ENCODE measurements at places on chromosomes 6 and 20. TPM values are rescaled to one million over a fixed set of nuclear protein-coding genes. Genes with fewer than 3 reads are reported as not detected.

DNA sequence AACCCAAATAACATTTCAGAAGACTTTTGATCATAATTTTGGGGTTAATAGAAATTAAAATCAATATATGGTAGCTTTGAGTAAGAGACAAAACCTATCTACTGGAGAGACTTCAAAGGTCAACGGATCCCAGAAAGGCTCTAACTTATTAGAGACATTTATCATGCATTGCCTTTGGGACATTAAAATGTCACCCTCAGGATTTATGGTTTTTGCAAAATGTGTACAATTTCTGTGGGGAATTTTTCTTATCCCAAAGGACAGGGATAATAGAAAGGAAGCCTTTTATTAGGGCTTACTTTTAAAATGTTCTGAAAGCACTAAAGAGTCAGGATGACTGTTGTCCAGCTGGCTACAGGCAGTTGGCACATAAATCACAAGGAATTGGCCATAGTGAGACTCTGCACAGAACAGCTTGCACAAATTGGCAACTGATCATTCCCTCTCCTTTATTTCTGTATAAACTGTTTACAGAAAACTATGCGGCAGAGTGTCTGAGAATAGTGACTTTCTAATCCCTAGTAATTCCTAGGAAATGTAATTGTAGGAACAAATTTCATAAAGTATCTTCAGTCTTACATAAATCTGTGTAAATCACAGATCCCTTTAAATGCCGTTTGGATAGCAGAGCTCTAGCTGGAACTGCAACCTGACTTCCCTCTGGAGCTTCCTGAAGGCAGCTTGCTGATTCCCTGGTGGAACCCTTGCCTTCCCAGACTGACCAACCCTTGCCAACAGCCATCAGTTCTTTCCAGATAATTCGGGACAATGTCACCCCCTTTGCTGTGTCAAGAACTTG lies 201.1 kb upstream of the PREP start:
- no peak overlapping the region for H3K4me3 ChIP-seq
- H3K36me3 ChIP-seq: no peaks in the 10 kb centered on the region
- no peak for DNase-seq

- no peaks in the 10 kb centered on the region for H3K4me1 ChIP-seq
- H3K27me3 ChIP-seq: no peaks in the 10 kb centered on the region
- H3K27ac ChIP-seq: no peak overlapping the region
- H3K4me3 ChIP-seq: no peak overlapping the region
- DNase-seq: no peak
- H3K36me3 ChIP-seq: no peaks in the 10 kb centered on the region
Observed at GRCh38 chr20:7458459-7458858, 481.8 kb downstream of the HAO1 start.

DNA sequence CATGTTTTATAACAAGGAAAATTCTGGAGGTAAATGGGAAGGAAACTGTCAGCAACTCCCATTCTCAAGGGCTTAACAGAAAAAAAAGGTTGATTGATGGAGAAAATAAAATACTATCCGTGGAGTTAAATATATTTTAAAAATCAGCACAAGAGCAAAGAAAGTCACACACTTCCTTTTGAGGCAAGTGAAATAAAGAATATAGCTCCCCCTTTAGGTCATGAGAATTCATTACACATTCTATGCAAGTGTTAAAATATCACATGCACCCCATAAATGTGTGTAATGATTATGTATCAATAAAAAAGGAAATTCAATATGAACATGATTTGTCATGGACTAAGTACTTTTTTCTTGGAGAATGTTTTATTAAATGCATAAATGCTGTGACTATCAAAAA lies 349.2 kb downstream of the TPBG start:
- peaks cover 23% of the 10 kb centered on the region for H3K4me1 ChIP-seq
- no peak overlapping the region for H3K4me3 ChIP-seq
- no peaks in the 10 kb centered on the region for H3K27me3 ChIP-seq
- no peaks in the 10 kb centered on the region for H3K36me3 ChIP-seq
- DNase-seq: no peak
- no peak overlapping the region for H3K27ac ChIP-seq

DNA sequence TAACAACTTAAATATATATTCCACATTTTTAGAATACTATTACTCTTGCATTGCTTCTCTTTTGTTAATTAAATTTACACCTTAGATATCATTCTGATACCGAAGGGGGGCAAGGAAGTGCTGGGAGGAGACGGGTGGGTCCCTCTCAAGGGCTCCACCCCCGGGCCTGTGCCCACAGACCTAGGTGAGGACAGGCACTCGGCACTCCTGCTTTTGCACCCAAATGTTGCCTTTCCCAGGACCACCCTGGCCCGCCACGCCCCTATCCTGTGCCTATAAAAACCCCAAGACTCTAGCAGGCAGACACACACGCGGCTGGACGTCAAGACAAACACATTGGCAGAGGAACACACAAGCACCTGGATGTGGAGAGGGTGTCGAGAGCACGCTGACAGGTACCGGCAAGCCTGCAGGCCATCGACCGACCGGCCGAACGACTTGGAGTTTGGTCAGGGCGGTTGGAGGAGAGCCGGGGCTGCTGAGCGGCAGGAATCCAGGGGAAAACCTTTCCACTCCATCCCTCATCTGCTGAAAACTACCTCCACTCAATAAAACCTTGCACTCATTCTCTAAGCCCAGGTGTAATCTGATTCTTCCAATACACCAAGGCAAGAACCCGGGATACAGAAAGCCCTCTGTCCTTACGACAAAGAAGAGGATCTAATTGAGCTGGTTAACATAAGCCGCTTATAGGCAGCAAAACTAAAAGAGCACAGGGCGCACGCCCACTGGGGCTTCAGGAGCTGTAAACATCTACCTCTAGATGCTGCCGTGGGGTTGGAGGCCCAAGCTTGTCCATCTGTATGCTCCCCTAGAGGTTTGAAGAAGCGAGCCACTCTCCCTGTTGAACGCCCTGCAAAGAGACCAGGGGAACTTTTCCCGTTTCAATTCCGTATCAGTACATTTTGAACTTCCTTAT lies 197.4 kb upstream of the PRSS16 start:
- no peak overlapping the region for H3K4me3 ChIP-seq
- no peak for DNase-seq
- H3K36me3 ChIP-seq: no peaks in the 10 kb centered on the region
- no peaks in the 10 kb centered on the region for H3K4me1 ChIP-seq
- no peaks in the 10 kb centered on the region for H3K27me3 ChIP-seq

The LY6G5C gene
- total RNA-seq: 3.9 TPM

The C6orf58 gene
- total RNA-seq: 0.64 TPM

The SHLD1 gene
- 5.8 TPM for total RNA-seq

The EPHA7 gene
- 10.7 TPM for total RNA-seq

The PROKR2 gene
- total RNA-seq: not detected
